ENCODE measurements at places on chromosomes 2 and 18.

GRCh38 chr2:159506764-159507440 is 109.4 kb downstream of the BAZ2B start:
- DNase-seq = no peak

GRCh38 chr2:29071032-29071975 is 3.0 kb downstream of the PCARE start:
- DNase-seq = no peak

DNA sequence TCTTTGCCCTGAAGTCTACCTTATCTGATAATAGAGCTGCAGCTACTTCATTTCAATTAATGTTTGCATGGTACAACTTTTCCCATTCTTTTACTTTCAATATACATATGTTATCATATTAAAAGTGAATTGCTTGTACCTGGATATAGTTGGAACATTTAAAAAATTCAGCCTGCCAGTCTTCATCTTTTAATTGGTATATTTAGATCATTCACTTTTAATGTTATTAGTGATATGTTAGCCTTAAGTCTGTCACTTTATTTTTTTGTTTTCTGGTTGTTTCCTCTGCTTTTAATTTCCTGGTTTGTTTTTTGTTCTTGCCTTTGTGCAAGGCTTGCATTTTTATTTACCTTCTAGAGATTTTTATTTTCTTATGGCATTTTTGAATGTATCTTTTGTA is 158.2 kb downstream of the GALNT1 start:
- no peak for DNase-seq

- DNase-seq = no peak
Observed at GRCh38 chr2:148619560-148620195, 24.9 kb upstream of the EPC2 start.

DNA sequence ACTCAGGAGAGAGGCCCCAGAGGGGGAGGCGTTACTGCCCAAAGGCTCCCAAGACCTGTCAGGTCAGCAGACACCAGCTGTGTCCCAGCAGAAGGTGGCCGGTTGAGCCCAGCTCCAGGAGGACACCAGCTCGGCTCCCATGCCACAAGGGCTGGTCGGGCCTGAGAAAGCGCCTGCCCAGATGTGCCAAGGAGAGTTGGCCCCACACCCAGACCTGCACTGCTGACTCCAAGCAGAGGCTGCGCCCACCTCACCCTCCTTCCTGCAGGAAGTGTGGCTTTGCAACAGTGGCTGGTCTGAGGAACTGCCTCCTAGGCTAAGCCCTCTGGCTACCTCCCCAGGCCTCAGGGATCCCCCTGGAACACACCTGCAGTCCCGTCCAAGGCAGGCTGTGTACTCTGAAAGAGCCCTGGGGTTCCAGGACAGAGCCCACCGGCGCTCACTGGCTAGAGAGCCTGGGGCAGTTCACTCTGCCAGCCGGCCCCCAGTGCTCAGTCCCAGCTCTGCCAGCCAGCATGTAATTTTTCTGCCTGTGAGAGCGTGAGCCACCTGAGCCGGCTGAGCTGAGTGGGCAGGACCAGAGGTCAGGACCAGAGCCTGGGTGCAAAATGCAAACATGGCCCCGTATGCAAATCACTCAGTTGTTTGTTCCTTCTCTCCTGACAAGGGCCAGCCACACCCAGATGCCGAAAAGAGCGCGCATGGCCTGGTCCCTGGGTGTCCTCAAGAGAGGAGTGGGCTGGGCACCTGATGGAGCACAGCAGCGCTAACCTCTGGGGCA is 36.9 kb upstream of the PTMA start:
- DNase-seq = no peak

- DNase-seq = no peak
Observed at GRCh38 chr2:240722796-240723735, 31.4 kb downstream of the AQP12A start.

DNA sequence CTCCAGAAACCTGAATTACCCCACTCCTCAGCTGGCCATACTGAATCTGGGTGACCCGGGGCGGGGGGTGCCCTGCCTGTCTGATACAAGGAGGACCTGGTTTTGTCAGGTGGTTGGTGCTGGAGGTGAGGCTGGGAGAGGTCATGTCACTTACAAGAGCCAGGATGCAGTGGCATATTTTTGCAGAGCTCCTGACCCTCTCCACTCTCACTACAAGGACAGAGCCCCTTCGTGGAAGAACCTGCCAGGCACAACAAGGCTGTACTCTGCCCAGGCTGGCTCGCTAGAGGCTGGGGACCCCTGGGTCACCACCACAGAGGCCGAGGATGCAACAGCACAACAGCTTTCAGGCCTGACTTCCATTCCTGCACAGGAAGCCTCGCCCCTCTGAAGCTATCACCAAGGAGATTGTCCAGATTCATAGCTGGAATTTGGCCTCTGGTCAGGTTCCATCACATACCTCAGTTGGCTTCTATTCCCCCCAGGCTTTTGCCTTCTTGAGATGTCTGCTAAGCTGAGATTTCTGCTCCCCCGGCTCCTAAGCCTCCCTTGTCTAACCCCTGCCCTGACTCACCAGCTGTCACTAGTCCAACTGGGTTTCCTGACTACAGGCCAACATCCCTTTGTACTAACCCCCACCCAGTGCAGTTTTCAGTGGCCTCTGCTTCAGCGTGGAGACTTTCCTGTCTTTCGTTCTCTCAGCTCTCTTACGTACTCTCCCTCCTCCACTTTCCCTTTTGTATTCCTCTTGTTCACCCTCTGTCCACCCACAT is 132.5 kb upstream of the EPAS1 start:
- DNase-seq = no peak
